ENCODE measurements at places on chromosomes 2 and 18.

- DNase-seq, result no peak
Measured at GRCh38 chr2:115165529-115166109, 723.2 kb downstream of the DPP10 start.

DNA sequence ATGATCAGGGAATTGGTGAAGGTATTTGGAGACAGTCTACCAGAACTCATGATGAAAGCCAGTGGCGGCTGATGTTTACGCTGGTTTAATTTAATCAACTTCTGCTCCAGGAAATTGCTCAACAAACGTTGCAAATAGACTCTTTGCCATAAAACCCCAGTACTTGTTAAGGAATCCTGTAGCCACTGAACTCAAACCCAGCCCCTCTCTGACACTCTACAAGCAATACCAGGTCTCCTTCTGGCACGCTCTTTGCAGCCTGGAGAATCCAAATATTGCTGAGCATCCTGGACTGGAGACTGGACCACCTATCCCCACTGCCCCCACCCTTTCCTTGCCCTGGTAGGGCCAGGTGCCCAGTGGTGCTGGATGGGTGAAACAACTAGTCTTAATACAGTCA is 308.2 kb downstream of the FBXO15 start:
- no peak for DNase-seq

- no peak for DNase-seq
Measured at GRCh38 chr2:43298500-43298899, 72.1 kb upstream of the ZFP36L2 start.

- DNase-seq, result no peak
Measured at GRCh38 chr2:191922736-191923651, 76.1 kb upstream of the CAVIN2 start.

DNA sequence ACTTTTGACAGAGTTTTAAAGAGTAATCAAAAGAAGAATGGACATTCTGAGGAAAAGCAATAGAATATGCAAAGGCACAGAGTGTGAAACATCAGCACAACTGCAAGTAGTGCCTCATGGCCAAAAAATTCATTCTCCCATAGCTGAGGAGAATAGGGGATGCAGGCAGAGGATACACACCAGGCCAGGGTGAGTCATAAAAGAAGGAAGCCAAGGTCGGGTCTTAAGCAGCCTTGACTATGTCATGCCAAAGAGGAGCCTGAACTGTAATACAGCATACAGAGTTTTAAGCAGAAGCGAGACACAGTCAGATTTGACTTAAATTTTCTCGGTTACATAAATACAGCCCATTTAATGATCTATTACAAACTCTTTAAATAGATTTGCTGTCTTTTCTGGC is 165.0 kb downstream of the LNPK start:
- no peak for DNase-seq

- no peak for DNase-seq
Measured at GRCh38 chr2:52884761-52885352, 882.7 kb upstream of the CHAC2 start.

DNA sequence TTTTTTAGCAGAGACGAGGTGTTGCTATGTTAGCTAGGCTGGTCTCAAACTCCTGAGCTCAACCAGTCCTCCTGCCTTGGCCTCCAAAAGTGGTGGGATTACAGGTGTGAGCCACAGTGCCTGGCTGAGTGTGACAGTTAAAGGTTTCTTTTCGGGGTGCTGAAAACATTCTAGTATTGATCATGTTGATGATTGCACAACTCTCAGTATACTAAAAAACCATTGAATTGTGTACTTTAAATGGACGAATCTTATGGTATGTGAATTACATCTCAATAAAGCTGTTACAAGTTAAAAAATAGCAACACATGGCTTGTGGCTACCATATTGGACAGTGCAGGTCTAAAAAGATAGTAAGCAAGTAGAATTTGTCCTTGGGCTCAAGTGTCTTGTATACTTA is 22.3 kb downstream of the PAPOLG start:
- DNase-seq, result no peak

GRCh38 chr18:26471027-26471426 is 77.3 kb downstream of the KCTD1 start:
- DNase-seq, result no peak

Data from DMS79 (cell line).